ENCODE measurements at places on chromosomes 2 and 18.

- no peak for DNase-seq
These were observed 27.1 kb downstream of the PID1 start for GRCh38 chr2:229243890-229244560.

DNA sequence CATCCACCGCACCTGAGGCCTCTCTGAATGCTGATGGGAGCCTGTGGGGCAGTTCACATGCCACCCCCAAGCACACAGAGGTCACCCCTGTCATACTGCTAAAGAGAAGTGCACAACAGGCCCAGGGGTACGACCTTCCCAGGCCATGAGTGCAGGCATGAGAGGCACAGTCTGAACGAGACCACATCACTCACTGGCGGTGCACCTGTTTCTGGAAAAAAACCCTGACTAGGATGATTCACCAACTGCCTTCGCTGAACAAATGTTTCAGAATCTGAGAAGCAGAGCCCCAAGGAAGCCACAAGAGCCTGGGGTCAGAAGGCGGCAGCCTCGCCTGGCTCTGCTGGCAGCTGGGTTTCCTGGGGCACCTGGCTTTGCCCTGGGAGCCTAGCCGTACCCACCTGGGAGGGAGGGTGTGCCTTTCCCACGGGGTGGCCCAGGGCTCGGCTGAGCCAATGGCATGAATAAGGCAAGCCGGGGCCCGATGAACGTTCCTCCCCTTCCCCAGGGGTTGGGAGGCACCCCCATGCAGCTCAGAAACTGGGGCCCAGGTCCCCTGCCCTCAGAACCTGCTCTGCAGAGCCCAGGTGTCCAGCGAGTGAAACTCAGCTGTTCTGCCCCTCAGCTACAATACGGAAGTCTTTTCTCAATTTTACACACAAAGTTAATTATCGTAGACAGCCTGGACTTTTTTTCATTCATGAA, 73.8 kb downstream of the HDAC4 start:
- DNase-seq, result no peak

DNA sequence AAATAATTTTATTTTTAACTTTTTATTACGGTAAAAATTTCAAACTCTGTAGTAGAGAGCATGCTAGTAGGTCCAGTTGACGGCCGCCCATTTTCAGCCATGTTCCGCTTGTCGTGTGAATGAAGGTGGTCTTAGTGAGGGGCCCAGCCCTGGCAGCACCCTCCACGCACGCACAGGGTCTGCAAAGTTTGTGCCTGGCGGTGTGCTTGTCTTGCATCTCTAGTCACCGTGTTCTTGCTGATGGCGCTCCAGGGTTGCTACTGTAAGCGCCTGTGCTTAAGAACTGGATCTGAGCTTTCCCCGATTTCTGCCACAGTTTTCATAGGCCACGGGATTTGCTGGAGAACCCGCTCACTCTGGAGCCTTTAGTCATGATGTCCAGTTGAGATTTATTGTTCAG, 28.9 kb downstream of the LDLRAD4 start:
- no peak for DNase-seq

DNA sequence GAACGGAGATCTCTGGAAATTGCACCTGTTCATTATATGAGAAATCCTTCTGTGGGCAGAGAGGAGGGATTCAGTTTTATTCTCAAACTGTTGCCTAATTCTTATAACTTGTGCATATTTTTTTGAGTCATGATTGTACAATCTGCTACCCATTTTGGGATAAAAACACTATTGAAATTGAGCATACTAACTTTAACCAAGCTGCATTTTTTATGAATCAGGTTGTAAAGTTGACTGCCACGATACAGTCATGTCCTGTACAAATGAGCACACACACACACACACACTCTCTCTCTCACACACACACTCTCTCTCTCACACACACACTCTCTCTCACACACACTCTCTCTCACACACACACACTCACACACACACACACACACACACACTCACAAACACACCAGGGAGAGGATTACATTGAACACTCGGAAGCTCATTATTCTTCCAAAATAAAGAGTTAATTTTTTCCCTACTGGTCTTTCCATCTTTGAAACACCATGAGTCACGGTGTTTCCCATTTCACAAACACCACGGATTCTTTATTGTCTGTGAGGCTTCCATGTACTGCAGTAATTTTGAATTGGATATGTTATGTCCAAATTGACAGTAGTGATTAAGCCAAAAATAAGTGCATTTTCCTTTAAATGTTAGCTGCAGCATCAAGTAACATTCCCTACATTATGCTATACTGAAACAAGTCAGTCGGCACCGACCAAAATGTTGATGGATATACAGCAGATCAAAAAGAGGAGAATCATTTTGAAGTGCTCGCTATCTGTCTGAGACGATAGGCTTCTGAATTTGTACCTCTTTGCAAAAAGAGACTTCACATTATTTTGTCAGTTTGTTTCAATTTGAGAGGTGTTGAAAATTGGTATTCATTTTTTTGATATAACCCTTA, 216.9 kb downstream of the ARHGAP15 start:
- DNase-seq, result no peak

DNA sequence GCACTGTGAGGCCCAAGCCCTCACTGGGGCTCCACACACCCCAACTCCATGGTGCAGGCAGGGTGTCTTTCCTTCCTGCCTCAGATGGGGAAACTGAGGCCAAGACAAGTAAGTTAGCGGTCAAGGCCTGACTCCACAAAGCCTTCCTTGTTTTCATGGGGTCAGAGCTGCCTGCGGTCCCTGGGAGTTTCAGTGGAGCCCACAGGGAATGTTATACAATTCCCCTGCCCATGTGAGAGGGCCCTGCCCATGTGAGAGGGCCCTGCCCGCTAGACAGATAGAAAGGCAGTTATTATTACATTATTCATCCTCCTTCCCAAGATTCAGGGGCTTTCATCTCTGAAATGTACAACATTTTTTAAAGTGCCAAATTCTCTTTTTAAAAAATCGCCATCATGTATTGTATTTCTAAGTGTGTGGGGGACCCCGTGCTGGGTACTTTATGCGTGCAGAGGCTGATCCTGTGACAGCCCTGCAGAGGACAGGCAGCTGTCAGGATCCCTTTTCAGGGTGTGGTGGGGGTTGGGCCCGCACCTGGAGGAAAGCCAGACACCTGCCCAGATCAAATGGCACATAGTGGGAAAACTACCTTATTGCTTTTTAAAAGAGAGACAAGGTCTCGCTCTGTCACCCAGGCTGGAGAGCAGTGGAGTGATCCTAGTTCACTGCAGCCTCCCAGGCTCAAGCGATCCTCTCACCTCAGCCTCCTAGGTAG, 23.4 kb downstream of the FBLN7 start:
- DNase-seq, result no peak

Data from C1 segment of cervical spinal cord (tissue), 14 donors.